ENCODE measurements at places on chromosomes 6 and 20.

- no peak for DNase-seq
Observed at GRCh38 chr20:31674895-31675827, 37.4 kb downstream of the COX4I2 start.

GRCh38 chr6:108323710-108324466, 29.0 kb downstream of the AFG1L start:
- no peak for DNase-seq

- no peak for DNase-seq
Observed at GRCh38 chr20:48523191-48523995, 304.4 kb downstream of the PREX1 start.

DNA sequence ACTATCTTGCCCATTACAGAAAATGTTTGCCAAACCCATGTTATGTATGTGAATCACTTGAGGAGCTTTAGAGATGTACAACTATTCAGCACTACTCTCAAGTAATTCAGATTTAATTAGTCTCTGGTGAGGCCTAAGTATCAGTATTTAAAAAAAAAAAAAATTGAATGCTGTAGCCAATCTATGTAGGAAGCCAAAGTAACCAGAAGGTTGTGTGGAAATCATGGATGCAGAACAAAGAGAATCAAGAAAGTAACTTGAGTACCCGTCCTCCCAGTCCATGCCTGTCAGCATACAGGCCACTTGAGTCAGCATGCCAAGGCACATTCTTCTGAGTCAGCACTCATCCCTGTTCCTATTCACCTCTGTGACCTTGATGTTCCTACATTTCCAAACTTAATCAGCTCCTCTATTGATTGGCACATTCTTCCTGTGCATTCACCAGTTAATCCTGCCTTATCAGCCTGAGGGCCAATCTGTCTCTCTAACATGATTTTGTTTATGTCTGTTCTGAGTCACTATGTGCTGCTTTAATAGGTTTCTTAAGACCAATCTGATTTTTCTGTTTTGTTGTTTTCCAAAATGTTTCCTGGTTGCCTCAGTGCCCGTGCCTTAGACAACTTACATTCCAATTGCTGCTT, 165.6 kb downstream of the KCNQ5 start:
- no peak for DNase-seq

DNA sequence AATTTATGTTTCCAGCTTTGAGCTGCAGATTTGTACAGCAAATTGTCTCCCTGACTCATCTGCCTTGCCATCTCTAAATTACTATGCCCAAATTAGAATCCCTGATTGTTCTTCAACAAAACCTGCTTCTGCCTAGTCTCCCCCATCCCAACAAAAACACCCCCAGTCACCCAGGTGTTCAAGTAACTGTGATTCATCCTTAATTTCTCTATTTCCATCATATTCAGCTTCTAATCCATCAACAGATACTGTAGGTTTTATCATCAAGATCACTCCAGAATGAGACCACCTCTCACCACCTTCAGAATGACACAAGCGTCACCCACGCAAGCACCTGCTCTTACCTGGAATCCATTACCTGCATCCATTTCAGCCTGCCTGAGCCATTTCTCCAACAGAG, 498.5 kb downstream of the PRKN start:
- DNase-seq: no peak

DNA sequence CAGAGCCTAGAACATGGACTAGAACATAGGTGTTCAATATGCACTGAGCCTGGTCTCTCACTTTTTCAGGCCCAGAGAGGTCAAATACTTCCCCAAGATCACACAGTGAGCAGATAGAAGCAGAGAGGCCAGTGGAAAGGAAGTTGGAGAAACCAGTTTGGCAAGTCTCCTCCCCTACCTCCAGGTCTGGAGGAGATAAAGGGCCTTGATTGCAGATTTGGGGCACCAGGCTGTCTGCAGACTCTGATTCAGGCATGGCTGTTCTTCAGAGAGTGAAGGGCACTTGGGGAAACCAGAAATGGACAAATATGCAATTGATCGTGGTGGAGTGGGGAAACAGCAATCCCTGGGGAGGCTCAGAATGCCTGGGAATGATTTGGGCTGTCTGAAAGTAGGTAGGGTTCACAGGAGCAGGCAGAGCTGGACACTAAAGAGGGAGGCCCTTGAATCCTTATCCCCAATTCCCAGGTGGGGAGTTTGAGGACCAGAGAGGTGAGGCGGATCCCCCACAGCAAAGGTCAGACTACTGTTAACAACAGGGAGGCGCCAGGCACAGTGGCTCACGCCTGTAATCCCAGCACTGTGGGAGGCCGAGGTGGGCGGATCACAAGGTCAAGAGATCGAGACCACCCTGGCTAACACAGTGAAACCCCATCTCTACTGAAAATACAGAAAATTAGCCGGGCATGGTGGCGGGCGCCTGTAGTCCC, 2.3 kb downstream of the PEDS1 start:
- DNase-seq: no peak

GRCh38 chr20:21228511-21228910, 74.6 kb upstream of the XRN2 start:
- no peak for DNase-seq

- DNase-seq: no peak
Observed at GRCh38 chr6:126535138-126535537, 195.2 kb downstream of the CENPW start.

DNA sequence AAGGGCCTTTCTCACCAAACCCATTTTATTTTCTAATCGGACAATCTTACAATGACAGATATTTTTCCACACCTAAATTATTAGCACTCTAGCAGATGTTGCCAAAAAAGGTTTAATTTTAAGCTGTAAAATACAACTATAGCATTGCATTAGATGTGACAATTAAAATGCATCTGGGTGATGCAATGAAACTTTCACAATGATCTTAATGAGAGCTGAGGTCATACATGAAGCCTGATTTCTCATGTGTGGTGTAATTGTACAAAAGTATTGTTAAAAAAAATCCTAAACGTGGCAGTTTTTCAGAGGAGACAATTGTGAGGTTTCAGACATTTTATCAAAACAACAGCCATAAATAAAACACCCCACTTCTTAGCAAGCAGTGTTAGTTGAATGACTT, 606.0 kb downstream of the HDGFL1 start:
- no peak for DNase-seq

DNA sequence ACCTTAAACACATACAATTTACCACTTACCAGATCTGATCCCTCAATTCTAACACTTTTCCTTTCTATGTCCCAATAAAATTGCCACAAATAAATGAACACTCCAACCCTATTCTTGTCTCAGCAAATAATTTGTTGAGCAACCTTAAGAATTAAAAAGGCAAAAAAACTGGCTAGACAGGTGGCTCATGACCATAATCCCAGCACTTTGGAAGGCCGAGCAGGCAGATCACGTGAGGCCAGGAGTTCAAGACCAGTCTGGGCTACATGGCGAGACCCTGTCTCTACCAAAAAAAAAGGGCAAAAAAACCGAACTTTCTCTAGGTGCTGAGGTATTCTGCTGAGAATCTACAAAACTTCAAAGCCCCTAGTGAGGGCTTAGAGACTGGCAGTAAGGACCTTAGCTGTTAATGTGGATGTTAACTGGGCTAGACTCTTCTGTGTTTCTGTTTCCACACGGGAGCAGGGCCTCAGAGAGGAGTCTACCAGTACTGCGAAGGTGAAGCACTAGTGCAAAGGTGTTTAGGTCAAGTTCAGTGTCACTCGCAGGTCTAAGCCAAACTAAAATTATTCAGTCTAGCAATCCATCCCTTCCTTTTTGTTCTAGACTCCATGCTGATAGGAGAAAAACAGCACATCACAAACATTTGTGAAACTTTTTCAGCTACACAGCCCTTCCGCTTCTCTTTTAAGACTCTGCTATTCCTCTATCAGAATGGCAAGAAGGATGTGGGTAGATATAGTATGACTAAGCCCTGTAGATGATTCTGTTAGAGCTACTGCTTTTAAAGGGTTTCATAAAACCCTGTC, 2.6 kb downstream of the FASTKD5 start:
- no peak for DNase-seq

DNA sequence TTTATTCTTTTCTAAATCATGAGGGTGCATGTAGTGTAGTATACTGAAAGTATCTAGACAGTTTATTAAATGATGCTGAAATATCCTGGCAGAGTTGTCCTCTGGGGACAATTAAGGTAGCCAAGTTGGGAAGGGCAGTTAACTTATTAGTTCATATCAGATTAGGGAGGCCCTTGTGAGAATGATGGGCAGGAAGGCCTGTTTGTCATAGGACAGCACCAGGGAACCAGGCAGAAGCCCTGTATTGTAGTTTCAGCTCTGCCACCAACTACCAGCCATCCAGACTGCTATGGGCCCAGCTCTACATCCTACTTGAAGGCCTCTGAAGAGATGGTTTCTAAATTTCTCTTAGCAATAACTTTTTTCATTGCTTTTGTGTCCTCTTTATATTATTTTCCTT, 4.0 kb downstream of the MYLIP start:
- DNase-seq: no peak

GRCh38 chr20:31617432-31618104, 12.5 kb downstream of the ID1 start:
- DNase-seq: no peak

GRCh38 chr20:5863040-5863833, 87.1 kb downstream of the TRMT6 start:
- no peak for DNase-seq

DNA sequence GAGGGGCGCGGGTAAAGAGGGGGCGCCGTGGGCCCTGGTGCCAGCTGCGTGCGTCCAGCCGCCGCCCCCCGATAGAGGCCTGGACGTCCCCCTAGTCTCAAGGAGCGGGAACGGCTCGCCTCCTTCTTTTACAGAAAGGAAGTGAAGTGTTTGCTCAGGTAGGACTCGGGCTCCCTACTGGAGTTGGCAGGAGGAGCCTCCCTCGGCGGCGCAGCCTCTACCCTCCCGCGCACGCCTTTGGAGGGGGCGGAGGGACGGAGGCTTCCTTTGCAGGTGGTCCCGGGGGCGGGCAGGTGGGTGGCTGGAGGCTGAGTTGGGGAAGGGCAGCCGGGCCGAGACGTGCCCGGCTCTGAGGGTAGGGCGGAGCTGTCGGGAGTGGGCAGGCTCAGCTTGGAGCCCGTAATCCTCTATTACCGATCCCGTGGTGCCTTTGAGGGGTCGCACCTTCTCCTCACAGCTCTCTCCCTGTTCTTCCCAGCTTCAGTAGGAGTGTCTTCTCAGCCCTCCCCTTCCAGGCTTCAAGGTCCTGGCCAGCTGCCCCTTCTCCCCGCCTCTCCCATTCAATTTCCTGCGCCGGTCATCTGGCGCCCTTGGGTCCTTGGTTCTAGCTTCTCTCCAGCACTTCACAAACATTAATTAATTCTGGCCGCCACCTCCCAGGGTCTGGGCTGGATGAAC, 728 bp downstream of the ITPR3 start:
- no peak for DNase-seq

DNA sequence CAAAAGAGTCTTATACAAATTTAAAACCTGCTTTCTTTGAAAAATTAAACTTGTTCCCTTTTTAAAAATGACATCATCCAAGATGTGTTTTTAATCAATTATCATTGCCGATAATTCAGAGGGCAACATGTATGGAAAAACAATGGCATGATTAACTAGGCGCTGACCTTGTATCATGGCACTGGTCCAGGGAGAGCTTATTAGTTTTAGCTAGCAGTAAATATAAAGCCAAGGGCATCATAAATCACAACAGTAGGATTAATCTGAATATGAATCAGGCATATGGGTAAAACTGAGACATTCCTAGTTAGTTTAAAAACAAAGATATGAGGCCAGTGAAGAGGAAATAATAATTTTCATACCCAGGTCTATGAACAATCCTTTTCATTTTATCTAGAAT, 374.0 kb downstream of the HDGFL1 start:
- no peak for DNase-seq

DNA sequence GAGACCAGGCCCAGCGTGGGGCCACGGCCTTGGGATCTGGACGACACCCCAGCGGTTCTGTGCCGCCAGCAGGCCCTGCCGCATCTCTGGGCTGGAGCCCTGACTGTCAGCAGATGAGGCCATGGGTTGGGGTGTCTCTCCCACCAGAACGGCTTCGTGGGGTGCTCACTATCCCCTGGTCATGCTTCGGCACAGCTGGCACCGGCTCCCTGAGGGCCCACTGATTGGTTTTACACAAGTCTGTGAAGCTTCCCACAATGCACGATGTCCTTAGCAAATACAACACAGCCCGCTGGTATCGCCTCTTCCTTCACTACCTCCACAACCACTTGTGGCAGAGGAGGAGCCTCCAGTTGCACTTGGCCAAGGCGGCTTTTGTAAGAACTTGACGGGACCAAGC, 94.3 kb downstream of the THBS2 start:
- DNase-seq: no peak

GRCh38 chr20:528923-529604, 14.5 kb downstream of the CSNK2A1 start:
- no peak for DNase-seq

GRCh38 chr6:17012421-17013225, 89.2 kb upstream of the STMND1 start:
- no peak for DNase-seq

DNA sequence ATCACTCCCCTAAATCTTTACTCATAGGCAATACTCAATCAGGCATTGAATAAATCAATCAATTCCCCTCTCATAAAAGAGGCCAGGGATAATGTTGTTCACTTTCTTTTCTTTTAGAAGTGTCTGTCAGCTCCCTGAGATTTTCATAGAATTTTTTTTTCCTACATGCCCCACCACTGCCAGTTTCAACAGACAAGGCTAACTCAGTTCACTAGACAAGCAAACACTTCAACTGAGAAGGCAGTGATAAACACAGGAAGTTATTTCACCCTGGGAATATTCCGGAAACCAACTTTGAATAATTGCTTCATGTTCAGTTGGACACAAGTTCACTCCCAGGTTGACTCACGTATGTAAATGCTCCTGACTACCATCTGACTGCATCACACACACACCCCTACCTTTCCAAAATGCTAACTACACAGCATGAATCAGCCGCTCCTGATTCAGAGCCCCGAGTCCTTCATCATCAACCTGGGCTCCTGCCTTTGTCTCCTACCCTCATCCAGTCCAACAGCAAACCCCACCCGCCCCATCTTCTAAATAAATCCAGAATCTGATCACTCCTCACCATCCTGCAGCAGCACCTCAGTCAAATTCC, 143.9 kb downstream of the BCAS1 start:
- DNase-seq: no peak

- DNase-seq: no peak
Observed at GRCh38 chr20:46037036-46037435, 8.0 kb downstream of the SLC12A5 start.

GRCh38 chr6:83853178-83854000, at the start of gene RIPPLY2:
Gene RIPPLY2 (plus strand): TSS chr6:83853360. CDS start chr6:83853417, 57 bp downstream.
- no peak for DNase-seq

DNA sequence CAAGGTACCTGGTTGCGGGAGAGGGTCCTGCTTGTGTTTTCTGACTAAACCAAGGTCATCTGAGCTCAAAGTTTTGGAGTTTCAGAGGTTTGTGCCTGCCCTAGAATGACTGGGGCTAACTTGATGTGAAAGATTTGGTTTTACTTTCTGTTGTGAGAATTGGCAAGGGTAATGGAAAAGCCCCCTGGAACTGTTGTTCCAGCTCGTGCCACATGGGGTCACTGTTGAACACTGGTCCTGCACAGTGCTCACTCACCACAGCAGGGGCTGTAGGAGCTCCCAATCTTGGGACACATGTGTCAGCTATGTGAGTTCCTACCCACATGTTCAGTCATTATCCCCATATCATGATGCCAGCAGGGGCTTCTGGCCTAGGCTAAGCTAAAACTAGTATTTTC, 6.5 kb downstream of the TGM6 start:
- peak; percentile 44 for DNase-seq

GRCh38 chr6:45714741-45715507, 300.7 kb downstream of the CLIC5 start:
- DNase-seq: no peak

- no peak for DNase-seq
Observed at GRCh38 chr20:58421497-58421850, 32.4 kb downstream of the VAPB start.

GRCh38 chr6:130409418-130410100, 43.7 kb downstream of the TMEM200A start:
- no peak for DNase-seq

GRCh38 chr6:47405273-47405672, 72.3 kb upstream of the CD2AP start:
- no peak for DNase-seq

Data from stimulated activated CD4-positive, alpha-beta T cell treated with anti-CD3 and anti-CD28 coated beads, Interleukin-1b, Interleukin-23, amount 100 ng/mL, for 24 hours (primary cell).